Fibroblast of skin of right biceps (primary cell): ENCODE measurements at places on chromosomes 3 and 15.

DNA sequence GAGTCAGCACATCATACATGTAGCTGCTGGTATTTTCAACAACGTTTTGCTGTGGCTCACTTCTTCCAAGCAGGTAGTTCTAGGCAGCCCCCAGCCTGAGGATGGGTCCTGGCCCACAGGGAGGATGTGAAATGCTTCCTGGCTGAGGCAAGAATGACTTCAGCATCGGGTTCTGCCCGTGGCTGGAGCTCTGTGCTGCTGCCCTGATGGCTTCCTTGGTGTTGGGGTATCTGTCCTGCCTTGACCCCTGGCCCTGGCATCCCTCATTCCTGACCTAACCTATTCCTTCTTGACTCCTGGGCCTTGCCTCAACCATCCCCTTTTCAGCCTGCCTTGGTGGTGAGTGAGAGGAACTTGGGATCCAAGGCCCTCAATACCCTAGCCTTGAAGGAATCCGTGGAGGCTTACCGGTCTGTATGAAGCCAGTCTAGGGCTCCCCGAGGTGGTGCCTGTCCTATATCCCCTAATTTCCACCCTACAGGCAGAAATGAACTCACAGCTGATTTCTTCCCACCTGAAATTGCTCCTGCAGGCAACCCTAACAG is 300.6 kb downstream of the TLE3 start:
- DNase-seq, result no peak

GRCh38 chr15:100861511-100861991 is 18.1 kb upstream of the ALDH1A3 start:
- DNase-seq, result no peak

GRCh38 chr3:141455603-141456300 is 31.1 kb upstream of the RASA2 start:
- peak; percentile 75 for DNase-seq

DNA sequence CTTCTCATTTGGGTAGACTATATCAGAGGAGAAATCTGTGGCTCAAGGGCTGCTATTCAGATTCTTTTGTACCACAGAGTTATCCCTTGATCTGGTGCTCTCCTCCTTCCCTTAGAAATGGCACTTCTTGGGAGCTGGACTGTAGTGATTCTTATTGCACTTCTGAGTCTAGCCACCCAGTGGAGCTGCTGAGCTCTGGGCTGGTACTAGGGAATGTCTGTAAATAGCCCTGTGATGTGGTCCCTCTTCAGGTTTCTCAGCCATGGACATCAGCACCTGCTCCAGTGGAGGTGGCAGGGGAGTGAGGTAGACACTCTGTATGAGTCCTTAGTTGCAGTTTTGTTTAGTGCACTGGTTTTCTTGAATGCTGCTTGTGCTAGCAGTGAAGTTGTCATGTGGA is 1292.6 kb downstream of the SI start:
- DNase-seq, result no peak

DNA sequence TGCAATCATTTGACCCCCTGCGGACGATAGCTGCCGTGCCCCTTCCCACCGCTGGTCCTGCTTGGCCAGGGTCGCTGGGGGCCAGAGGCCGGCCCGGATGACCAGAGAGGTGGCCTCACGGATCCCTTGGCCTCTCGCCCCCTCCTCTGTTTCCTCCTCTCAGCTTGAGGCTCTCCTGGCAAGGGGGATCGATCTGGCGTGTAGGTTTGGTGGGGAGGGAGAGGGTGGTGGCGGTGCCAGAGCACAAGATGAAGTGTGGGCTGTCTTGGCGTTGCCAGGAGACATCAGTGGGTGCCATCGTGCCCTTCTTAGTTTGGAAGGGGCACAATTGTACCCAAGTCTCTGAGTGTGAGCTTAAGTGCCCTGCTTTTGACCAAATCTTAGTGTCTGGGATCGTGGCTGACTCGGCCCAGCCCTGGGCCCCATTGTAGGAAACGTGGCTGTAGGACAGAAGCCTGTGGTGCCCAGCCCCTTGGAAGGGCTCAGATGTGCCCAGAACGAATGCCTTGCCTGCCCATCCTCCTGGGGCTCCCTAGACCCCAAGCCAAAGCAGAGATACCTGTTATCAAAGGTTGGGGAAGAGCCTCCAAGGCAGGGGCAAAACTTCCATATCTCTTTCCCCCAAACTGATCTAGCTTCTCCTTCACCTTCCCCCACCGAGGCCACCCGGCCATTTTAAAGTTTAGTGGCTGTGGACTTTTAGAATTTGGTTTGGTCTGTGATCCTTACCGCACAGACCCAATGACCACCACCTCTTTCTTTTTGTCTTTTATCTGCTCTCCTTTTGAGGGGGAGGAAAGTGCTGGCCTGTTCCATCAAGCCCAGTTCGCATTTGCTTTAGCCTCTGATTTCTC is 14.4 kb downstream of the NR2F2 start:
- DNase-seq, result no peak

GRCh38 chr3:103510760-103511159 is 1075.9 kb downstream of the ZPLD1 start:
- DNase-seq, result peak; percentile 1

DNA sequence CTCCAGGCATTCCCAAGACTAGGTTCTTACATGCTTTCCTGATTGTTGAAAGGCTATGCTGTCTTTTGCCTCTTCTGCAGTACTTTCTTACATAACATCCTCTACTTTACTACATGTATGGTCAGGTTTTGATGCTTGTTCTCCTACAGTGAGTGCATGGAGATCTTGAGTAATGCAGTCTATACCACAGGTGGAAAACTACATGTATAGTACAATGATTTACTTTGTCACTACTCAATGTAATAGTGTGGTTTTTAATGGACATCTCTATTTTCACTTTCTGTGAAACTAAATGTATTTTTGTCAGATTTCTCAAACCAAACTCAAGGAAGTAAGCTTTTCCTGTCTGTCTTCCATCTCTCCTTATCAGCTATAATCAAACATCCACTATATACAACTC is 657.0 kb downstream of the TUSC7 start:
- no peak for DNase-seq

- DNase-seq, result no peak
These were observed 733.8 kb upstream of the ALCAM start for GRCh38 chr3:104632947-104633346.

DNA sequence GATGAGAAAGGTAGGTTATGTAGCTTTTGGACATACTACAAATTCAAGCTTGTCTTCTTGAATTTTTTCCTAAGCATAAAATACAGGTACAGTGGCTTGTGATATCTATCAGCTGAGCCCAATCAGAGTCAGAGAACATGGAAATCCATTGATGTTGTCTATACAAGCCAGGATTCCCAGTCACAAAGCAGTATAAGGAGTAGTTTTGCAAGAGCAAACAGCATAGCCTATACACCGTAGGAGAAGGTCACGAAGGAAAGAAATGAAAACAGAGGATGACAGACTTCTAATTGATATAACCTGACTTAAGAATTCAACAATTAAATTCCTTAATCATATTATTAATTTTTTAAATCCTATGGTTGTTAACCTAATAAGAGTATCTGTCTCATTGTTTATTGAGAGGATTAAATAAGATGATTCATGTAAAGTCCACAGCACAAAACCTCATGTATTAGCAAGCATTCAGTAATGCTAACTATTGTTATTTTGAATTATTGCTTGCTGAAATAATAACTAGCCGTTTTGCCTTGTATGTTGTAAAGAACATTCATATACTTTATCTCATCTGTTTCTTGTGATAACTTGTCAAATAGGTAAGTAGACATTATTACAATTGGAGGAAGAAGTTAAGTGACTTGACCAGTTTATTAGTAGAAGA is 276.6 kb upstream of the ZPLD1 start:
- no peak for DNase-seq

DNA sequence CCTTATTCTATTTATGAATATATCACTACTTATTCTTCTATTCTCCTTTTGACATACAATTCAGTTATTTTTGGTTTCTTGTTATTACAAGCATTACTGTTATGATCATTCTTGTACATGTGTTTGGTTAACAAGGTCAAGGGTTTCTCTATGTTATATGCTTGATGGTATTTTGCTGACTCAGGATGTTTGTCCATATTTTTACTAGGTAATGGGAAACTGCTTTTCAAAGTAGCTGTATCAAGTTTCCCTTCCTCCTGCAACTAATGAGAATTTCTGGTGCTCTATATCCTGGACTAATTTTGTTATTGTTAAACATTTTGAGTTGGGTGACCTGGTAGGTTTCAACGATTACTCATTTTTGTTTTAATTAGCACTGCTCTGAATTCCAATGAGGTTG is 841.0 kb downstream of the OTOL1 start:
- peak; percentile 1 for DNase-seq

DNA sequence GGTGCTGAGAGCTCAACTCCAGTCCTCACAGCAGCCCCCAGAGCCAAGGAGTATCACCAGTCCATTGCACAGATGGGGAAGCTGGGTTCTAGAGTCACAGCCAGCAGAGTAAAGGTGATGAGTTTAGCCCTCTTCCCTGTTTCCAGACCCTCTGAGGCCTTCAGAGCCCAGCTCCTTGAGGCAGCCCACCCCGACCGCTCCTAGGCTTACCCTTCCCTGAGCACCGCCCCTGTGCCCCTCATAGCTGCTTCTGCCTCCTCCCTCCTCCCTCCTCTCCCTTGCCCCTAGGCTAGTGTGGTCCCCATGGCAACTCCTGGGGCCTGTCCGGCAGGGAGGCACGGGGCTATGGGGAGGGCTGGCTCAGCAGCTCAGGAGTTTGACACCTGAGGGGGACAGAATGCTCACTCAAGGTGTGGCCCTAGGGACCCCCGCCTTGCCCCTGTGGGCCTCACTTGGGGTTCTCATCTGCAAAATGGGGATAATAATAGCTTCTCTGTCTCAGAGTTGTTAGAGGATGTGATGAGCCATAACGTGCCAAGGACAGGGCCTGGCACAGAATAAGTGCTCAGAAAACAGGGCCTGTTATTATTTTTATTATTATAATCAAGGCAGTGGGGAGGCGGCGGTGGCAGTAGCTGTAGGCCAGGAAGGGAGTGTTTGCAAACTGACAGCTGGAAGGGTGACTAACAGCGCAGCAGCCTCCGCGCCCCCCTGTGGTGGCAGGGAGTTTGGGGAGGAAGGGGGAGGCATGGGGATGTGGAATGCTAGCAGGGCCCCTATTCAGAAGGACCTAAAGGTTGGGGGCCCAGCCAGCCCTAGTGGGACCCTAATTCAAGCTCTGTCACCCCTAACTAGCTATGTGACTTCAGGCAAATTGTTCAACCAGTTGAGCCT is 11.5 kb downstream of the CSK start:
- DNase-seq, result no peak

GRCh38 chr15:70699890-70700289 is 63.5 kb downstream of the UACA start:
- DNase-seq, result peak; percentile 11

GRCh38 chr3:128922804-128923459 is 43.5 kb downstream of the ACAD9 start:
- no peak for DNase-seq

GRCh38 chr3:58000306-58001085 is 7.7 kb upstream of the FLNB start:
- no peak for DNase-seq

- peak; percentile 35 for DNase-seq
These were observed 10.5 kb upstream of the EIF4A2 start for GRCh38 chr3:186772701-186773417.

DNA sequence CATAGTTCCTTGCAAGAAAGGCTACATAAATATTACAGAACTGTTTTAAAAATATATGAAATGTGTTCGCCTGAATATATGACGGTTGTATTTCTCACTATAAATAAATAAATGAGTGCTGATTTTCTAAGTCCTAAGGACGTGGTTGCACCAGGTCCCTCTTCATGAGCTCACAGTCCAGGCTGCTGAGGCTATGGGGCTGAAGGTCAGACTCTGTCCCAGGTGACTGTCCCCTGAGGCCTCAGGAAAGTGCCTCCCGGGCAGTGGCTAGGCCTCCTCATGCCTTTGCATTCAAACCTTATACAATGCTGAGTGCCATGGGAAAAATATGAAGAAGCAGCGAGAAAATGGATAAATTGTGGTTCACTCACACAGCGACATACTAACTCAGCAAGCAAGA is 43.5 kb upstream of the SSR3 start:
- DNase-seq, result no peak

DNA sequence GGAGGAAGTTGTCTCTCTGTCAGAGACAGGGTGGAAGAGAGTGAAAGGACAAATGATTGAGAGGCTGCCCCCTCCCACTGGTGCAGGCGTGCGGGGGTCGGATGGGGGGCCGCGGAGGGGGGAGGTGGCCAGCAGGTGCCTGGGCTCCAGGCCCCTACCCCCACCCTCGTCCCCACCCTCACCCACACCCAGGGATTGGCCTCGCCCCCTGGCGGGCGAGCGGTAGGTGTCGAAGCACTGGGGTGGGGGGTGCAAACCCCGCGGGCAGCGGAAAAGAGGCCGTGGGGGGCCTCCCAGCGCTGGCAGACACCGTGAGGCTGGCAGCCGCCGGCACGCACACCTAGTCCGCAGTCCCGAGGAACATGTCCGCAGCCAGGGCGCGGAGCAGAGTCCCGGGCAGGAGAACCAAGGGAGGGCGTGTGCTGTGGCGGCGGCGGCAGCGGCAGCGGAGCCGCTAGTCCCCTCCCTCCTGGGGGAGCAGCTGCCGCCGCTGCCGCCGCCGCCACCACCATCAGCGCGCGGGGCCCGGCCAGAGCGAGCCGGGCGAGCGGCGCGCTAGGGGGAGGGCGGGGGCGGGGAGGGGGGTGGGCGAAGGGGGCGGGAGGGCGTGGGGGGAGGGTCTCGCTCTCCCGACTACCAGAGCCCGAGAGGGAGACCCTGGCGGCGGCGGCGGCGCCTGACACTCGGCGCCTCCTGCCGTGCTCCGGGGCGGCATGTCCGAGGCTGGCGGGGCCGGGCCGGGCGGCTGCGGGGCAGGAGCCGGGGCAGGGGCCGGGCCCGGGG is at the start of gene KAT2B:
KAT2B (plus strand) TSS at position 682 of the 783 bp plus-strand sequence; CDS start at position 714, 32 bp downstream.
- DNase-seq, result peak; percentile 65

DNA sequence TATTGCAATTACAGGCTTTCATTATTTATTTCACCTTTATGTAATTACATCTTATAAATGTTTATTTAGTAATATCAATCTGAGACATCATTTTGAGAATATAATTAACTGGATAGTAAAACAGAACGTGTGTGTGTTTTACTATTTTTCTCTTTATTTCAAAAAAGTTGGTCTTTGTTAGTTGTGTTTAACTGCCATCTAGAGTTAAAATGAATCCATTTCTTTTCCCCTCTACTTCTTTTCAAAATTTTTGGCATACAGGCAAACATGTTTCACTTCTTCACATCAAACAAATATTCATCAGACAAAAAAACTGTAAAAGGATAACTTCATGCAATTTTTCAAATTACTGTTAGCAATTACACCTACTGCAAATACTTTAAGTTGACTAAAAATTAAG is 61.1 kb downstream of the FEZF2 start:
- no peak for DNase-seq

DNA sequence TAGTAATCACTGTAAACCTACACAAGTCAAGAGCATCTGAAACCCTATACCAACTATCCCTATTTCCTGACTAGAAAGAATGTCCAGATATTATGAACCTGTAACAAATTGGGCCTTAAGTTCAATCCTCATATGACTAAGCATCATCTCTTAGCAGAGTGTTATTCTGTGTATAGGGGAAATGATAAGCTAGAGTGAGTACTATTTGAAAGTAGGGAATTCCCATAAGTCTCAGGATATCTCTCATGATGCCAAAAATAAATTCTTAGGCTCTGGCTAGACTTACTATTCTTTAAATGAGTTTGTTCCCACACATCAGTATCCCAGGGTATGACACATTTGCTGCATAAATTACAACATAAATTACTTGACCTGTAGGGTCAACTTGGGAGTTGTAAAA is 15.3 kb downstream of the MRPL47 start:
- no peak for DNase-seq
